ENCODE measurements at places on chromosomes 11 and 22.

- no peak for DNase-seq
These were observed 97.1 kb upstream of the SYT13 start for GRCh38 chr11:45383224-45383623.

GRCh38 chr11:117299351-117300282, 8.5 kb downstream of the BACE1-AS start:
- DNase-seq = no peak

GRCh38 chr22:17158176-17158567, 905 bp downstream of the HDHD5 start:
- no peak for DNase-seq

DNA sequence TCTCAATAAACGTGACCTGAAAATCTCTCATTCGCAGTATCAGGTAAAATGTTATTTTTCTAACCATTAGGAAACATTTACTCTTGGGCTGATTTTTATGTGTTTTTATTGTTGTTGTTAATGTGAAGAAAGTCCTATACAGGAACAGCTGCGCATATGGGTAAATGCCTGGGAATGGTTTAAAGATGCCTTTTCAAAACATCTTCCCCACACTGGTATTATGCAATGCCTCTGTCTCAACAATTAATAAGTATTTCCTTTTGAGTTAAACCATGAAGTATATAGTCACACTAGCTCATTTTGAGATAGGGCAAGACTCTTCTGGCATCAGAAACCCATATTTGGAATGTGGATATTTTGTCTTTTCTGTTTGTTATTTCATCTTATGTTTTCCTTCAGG, 13.7 kb upstream of the LIN7C start:
- no peak for DNase-seq

DNA sequence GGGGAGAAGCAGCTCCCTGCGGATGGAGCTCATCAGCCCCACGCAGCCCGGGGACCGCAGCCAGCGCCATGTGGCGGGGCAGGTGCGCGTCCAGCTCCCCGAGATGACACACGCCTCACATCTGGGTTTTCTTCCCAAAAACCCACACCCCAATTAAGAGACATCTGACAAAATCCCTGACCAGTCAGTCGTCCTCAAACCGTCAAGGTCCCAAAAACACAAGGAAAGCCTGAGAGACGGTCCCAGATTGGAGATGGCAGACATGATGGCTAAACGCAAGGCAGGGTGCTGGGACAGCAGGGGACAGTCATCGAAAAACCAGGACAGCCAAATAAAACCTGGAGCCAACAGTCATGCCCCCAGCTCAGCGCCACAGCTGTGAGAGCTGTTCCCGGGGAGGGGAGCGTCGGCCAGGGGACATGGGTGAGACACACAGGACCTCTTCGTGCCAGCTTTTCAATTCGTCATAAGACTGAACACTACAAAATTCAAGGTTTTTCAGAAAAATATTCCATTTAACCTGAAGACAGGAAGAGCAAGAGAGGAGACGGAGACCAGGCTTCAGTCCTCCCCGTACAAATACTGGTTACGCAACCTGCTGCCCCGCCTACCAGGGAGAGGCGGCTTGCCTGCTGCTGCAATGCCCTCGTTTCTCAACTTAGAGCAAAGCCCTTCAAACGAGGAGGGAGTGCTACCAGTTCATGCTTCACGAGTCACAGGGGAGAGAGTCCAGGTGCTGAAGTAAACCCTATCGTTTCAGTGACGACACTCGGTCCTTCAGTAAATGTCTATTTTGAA, 10.5 kb downstream of the TOLLIP start:
- no peak for DNase-seq

GRCh38 chr22:22348127-22348814, 103.7 kb downstream of the VPREB1 start:
- DNase-seq = no peak

- DNase-seq = no peak
These were observed 20.6 kb upstream of the PRDM10 start for GRCh38 chr11:130023204-130023603.

DNA sequence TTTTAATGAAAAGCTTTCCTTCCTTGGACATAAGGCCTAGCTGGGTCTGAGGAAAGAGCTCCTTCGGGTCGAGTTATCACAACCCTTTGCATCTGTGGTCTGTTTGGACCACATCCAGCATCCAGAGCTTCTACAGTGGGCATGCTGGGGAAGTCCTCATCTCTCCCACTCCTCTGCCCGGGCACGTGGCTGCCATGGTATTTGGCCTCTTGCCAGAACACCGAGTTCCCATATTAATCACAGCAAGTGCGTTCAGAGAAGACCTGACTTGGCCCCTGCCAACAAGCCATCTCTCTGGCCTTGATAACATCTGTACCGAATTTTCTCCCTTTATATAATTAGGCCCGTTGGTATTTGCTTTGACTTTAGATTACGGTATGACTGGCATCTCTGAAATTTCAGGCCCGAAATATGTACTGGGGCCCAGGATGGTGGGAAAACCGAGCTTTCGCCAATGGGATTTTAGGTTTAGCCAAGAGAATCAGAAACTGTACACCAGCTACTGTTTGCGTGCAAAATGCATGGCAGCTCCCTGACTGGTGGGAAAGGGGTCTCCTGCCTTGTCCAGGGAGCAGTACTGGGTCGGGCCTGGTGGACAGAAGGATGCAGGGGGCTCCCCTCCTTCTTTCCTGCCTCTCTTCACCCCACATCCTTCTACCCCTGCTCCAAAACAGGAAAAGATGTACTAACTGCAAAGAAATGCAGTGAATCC, 90.0 kb downstream of the MICAL2 start:
- DNase-seq = no peak

- peak; percentile 69 for DNase-seq
These were observed 9.0 kb downstream of the SYN3 start for GRCh38 chr22:33049119-33049729.

All from stimulated activated CD4-positive, alpha-beta T cell treated with anti-CD3 and anti-CD28 coated beads, Interleukin-2, amount 100 ng/mL, for 24 hours (primary cell).